Natural killer cell (primary cell): ENCODE measurements at places on chromosomes 16 and 17.

GRCh38 chr17:31327534-31328159, 6.2 kb upstream of the EVI2A start:
- H3K4me3 ChIP-seq = no peak overlapping the region
- no peaks in the 10 kb centered on the region for H3K4me1 ChIP-seq
- peaks cover 13% of the 10 kb centered on the region for H3K36me3 ChIP-seq
- no peak for DNase-seq

DNA sequence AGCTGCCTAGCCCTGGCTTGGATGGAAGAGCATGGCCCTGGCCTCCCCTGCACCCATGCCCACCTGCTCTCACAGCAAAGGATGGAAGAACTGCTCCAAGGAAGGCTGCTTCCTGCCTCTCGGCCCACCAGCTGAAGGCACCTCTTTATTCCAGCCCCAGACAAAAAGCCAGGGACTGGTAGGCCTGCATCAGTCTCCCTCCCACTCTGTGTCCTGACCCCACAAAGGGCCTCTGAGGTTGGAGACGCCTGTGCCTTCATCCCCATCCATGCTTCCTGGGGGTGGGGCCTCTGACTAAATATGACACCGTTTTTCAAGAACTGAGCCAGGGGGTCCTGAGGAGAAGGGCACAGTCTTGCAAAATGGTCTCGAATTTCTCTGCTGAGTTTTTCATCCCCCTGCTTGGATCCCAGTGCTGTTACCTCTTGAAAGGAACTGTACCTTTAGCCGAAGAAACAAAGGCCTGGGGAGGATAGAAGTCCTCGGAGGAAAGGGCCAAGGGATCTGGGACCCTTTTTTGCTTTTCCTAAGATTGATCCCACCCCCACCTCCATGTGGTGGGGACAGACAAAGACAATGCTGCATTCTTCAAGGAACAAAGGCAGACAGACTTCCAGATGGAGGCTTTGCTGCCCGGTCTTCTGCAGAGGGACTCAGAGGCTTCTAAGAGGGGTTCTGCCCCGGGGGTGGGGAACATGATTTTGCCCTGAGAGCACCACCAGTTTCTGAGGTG, 5.2 kb downstream of the C17orf50 start:
- H3K36me3 ChIP-seq = no peaks in the 10 kb centered on the region
- no peak overlapping the region for H3K4me3 ChIP-seq
- peaks cover 15% of the 10 kb centered on the region for H3K4me1 ChIP-seq
- DNase-seq = no peak
- no peak overlapping the region for H3K27ac ChIP-seq
- H3K27me3 ChIP-seq = no peaks in the 10 kb centered on the region

DNA sequence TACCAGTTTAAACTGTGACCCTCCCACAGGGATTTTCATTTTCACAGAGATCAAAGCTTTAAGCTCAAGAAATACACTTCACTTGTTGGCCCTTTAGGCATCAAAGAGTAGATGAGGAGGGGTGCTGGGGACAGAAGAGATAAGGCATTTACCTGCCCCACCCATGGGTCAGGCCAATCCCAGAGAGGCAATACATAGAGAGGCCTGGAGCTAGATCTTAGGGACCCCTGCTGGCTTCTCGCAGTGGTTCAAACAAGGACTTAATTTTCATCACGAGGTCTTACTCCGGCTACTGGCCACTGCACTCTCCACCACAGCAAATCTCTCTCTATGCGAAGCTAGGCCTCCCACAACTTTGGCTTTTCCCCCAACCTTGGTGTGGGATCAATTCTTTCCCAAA, 46.6 kb downstream of the NOG start:
- H3K4me1 ChIP-seq = no peaks in the 10 kb centered on the region
- H3K27me3 ChIP-seq = peaks cover 3% of the 10 kb centered on the region
- DNase-seq = peak; percentile 15

DNA sequence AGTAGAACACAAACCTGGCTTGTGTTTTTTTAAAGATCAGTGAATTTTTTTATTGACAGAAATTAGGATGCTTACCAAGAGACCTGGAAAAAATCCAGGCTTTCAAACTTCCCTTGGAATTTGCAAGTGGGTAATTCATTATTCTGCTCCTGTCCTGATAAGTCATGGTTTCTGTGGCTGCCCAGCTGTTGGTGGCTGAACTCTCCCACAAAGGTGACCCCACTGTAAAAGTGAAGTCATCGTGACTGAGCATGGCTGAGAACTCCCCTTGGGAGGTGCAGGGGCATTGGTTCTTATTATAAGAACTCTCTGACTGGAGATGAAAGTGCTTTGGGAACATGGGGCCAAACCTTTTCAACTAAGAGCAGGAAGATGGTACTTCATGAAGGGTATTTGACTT, 46.6 kb upstream of the TANC2 start:
- no peaks in the 10 kb centered on the region for H3K36me3 ChIP-seq
- no peak overlapping the region for H3K27ac ChIP-seq
- DNase-seq = no peak
- no peaks in the 10 kb centered on the region for H3K4me1 ChIP-seq
- H3K4me3 ChIP-seq = no peak overlapping the region

DNA sequence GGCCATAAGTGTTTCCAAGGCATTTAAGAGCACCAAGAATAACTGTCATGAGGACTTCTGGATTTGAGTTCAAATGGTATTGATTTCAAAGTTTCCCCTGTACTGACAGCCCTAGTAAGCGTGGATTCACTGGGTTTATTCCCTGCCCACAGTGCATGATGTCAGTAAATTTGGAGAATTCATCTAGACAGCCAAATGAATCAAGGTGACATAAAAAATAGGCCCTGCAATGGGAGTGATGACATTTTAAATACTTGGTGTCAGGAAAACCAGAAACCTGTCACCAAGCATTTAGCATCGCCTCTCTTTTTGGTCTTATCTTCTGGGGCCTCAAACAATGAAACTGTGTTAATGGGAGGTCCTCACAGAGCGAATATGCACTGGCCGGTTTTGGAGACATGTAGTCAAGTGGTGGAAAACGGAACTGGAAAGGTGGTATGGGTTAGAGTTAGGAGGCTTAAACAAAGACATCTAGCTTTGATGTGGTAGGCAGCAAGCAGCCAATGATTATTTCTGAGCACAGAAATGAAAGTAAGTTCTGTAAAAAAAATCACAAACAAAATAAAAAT, 29.1 kb downstream of the COG4 start:
- peaks cover 64% of the 10 kb centered on the region for H3K36me3 ChIP-seq
- no peak overlapping the region for H3K4me3 ChIP-seq
- H3K27ac ChIP-seq = no peak overlapping the region
- H3K27me3 ChIP-seq = no peaks in the 10 kb centered on the region

GRCh38 chr16:678858-679813, 1.1 kb upstream of the STUB1 start:
- peak overlapping the region; percentile 31 for H3K27ac ChIP-seq
- peak; percentile 65 for DNase-seq
- peaks cover 58% of the 10 kb centered on the region for H3K4me1 ChIP-seq

- no peaks in the 10 kb centered on the region for H3K4me1 ChIP-seq
- H3K27me3 ChIP-seq = no peaks in the 10 kb centered on the region
- no peaks in the 10 kb centered on the region for H3K36me3 ChIP-seq
- no peak for DNase-seq
- no peak overlapping the region for H3K4me3 ChIP-seq
Measured at GRCh38 chr17:70581459-70581858, 412.1 kb downstream of the KCNJ2 start.

- H3K27me3 ChIP-seq = no peaks in the 10 kb centered on the region
- H3K27ac ChIP-seq = no peak overlapping the region
- H3K4me3 ChIP-seq = no peak overlapping the region
- peaks cover 46% of the 10 kb centered on the region for H3K4me1 ChIP-seq
Measured at GRCh38 chr17:8914554-8914953, 47.1 kb upstream of the PIK3R6 start.
